Lower lobe of right lung (tissue), 2 donors: ENCODE measurements at places on chromosomes 5 and 9. TPM values are rescaled to one million over a fixed set of nuclear protein-coding genes. Genes with fewer than 3 reads are reported as not detected.

The EXOSC3 gene
- total RNA-seq: 34.6 TPM

The GNA14 gene
- 15.6 TPM for total RNA-seq

The PCDHA7 gene
- total RNA-seq: 0.15 TPM

The TOPORS gene
- 15.4 TPM for total RNA-seq

The TRPM6 gene
- 0.44 TPM for total RNA-seq

The NTRK2 gene
- 7.7 TPM for total RNA-seq

The MROH2B gene
- total RNA-seq: not detected
